Hindlimb muscle (tissue), 1 donor: ENCODE measurements at places on chromosomes 16 and 17. TPM values are rescaled to one million over a fixed set of nuclear protein-coding genes. Genes with fewer than 3 reads are reported as not detected.

DNA sequence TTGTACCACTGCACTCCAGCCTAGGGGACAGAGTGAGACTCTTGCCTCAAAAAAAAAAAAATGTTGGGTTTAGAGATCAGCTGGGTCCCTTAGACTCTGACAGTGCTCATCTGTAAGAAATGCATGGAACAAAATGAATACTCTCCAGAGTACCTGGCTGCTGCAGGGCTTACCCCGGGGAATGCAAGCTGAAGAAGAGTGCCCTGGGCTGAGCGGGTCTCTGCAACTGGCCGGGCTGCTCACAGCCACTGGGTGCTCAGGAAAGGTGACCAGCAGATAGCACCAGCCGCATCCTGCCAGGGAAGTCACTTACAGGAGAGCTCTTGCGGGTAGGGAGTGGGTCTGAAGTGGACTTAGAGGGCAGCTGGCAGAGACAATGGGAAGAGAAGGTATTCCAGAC lies 82.1 kb downstream of the GAS7 start:
- no peak for DNase-seq

Gene EPX
- polyA plus RNA-seq = 0.62 TPM

Gene GFAP
- 0.71 TPM for polyA plus RNA-seq

DNA sequence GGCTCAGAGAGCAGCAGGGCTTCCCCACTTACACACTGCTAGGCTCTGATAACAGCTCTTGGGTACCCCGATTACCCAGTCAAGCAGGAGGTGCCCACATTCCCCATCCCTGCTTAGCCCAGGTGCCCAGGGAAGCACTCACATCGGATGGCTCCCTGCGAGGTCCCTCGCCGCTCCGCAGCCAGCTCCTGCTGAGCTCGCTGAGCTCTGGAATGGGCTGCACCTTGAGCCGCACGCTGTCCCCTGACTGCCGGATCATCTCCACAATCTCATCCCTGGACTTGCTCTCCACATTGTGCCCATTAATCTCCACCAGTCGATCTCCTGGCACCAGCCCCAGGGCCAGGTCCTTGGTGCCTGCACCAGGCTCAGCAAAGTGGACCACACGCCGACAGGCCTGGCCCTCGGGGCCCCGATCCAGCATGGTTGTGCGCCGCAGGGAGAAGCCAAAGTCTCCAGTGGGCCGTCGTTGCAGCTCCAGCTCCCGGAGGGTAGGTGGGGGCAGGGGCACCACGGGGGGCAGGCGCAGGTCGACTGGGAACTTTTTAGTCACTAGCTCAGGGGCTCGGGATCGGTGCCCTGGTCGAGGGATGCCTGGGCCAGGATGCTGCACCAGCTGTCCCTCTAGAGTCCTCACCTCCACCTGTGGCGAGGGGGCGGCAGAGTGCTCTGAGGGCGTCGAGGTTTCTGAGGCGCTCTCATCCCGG lies 14.2 kb downstream of the MYO18A start:
- DNase-seq = no peak

Gene KPNB1
- polyA plus RNA-seq = 144 TPM

Gene MEFV
- 0.40 TPM for polyA plus RNA-seq

DNA sequence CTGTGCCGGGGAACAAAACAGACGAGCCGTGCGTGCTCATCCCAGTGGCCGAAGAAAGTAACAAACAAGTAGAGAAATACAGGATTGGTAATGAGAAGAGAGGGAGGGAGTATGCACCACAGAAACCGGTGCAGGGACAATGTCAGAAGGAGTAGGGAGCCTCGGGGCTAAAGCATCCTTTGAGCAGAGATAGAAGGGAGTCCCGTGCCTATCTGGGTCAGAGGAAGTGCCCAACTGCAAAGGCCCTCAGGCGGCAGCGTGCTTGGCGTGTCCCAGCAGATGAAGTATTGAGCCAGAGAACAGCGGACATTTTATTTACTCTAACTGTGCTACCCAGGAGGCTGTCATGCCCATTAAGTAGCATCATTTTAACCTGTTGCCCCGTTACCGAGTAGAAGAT lies 114.9 kb upstream of the CACNG5 start:
- no peak for DNase-seq

Gene RPS15A
- 1,569 TPM for polyA plus RNA-seq

DNA sequence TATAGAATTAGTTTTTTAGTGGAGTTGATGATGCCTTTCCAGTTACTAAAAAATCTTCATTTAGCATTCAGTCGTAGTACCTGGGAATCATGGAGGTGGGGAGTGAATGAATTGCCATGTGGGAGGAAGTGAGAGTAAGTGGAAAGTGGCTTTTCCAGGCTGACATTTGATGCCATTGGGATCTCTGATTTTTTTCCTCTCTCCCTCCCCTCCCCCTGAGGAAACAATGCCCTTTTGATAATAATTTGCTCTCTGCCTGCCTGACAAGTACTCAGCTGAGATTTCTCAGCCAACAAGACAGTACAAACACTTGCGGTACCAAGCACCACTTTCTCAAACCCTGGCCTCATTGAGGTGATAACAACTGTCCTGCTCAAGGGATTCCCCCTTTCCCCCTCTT lies 2.2 kb downstream of the UBE2Z start:
- no peak for DNase-seq

DNA sequence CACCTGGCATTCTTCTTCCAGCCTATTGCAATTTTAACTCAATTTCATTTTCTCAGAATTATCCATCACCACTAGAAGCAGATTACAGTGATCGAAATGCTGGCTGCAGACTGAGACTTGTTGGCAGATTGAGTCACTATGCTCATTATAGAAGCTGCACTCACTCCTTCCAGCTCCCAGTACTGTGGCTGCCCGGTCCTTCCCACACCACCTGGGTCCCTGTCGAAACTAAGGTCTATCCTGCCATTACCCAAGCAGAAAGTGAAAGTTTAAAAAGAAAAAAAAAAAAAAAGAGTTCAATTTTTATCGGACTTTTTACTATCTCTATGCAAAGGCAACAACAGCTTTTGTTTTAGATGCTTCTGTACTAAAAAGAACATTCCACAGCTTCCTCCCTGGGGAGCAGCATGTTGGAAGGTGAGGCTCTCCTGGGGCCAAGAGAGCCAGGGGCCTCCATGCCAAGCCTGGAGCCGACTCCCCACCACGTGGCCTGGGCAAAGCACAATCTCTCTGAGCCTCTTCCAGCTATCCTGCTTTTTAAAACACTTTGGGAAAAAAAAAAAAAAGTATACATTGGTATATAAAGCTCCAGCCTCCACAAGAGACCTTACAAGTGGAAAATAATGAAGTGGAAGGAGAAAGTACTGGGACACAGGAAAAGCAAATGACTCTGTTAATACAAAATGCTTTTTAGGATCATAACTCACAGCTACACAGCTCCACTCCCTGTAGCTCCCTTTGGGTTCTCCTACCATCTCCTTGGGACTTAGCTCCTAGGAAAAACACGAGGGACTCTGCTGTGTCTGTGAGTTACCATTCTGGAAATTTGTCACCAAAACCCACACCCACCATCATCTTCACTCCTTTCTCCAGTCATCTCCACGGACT lies 77.8 kb downstream of the USP31 start:
- DNase-seq = no peak

Gene ZNF629
- 14.3 TPM for polyA plus RNA-seq
